ENCODE measurements at places on chromosomes 11 and 22. TPM values are rescaled to one million over a fixed set of nuclear protein-coding genes. Genes with fewer than 3 reads are reported as not detected.

The OR5T1 gene
- not detected for total RNA-seq

The MMP27 gene
- not detected for total RNA-seq

The AGBL2 gene
- 1.9 TPM for total RNA-seq

The UBQLN3 gene
- total RNA-seq, result 0.84 TPM

The SYT8 gene
- total RNA-seq, result not detected

The PGGHG gene
- total RNA-seq, result 53.6 TPM

GRCh38 chr11:59273373-59273841 lies 60.7 kb upstream of the MPEG1 start:
- DNase-seq, result no peak

- DNase-seq, result no peak
Observed at GRCh38 chr11:126103150-126103549, 40.5 kb upstream of the CDON start.

GRCh38 chr11:32479291-32479690 lies 44.0 kb upstream of the WT1 start:
- DNase-seq, result no peak

Measured in omental fat pad (tissue), 4 donors.